Brain pericyte (primary cell): ENCODE measurements at places on chromosomes 5 and 9.

DNA sequence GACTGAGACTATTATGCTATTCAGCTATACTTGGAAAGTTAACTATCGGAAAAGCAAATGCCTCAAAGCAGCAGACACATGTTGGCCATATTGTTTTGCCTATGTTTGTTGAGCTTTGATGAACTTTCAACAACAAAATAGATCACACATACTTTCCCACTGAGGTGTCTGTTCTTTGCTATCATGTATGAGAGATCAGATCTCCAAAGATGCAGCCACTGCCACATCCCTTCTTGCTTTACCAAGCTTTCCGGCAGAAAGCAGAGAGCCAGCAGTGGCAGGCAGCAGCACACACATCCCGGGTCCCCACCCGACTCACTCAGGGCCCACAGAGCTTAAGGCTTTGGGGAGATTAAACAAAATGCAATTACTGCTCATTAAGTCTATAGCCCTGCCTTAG is 18.8 kb downstream of the ZBTB5 start:
- DNase-seq = no peak

DNA sequence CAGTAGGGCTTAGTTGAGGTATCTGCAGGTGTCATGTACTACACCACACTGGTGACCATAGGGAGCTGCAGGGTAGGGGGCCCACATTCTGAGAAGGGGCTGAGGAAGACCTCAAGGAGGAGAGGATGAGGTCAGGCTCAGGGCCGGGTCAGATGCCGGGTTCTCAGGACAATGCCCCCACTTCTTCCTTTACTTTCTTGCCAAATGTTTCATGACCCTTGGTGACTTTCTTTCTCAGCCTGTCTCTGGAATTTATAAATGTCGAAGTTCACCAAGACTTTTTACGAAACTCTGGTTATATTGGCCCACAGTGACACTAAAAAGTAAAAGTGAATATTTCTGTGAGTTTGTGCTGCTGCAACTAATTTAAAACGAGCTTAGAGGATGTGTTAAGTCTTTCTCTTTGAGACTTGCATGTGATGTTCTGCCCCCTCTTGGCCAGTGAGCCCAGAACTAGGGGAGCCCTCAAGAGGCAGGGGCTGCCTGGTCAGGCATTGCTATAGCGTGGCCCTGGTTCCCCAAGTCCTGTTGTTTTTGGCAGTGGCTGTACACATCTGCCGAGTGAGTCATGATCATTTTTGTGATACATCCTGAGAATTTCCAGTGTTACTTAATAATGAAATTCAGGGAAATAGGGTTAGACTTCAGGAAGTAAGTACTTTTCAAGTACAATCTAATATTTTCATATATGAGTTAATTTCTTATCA is 11.2 kb downstream of the ACO1 start:
- DNase-seq = peak; percentile 87

- DNase-seq = no peak
Measured at GRCh38 chr5:143495110-143495509, 91.6 kb upstream of the NR3C1 start.

DNA sequence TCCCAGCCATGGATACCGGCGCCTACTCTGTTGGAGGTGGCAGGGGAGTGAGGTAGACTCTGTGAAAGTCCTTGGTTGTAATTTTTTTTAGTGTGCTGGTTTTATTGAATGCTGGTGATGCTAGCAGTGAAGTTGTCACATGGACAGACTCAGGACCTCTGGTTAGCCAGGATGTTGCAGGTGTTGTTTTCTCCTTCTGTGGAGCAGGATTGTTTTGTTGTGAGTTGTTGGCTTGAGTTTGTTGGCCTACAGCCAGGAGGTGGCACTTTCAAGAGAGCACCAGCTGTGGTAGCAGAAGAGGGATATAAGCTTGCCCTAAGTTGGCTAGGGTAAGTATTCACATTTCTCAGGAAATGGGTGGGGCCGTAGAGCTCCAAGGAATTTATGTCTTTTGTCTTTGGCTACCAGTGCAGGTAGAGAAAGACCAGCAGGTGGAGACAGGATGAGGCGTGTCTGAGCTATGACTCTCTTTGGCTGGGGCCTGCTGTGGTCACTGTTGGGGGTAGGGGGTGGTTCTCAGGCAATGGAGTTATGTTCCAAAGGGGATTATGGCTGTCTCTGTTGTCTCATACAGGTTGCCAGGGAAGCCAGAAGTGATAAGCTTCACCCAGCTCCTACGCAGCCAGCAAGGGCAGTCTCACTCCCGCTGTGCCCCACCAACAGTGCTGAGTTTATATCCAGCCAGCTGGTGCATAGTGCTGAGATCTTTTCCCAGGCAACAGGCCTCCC is 248.7 kb downstream of the TAF11L14 start:
- peak; percentile 45 for DNase-seq

GRCh38 chr5:3391210-3391609 is 204.4 kb upstream of the IRX1 start:
- DNase-seq = no peak

DNA sequence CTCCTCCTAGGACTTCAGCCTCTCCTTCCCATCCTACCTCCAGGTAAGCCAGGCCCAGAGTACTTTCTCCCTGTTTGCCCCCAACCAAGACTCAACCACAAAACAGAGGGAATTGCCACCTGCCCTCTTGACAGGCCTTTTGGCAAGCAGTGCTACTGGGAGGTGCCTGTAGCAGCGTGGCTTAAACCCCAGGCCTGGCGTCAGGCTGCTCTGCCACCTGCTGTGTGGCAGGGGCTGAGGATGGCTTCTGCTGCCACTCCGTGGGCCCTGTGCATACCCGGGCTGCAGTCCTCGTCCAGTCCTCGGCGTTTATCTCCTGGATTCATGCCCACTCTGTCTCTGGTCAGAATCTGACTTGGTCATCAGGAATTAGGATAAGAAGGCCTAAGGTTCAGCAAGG is 163.1 kb downstream of the PAX5 start:
- no peak for DNase-seq

DNA sequence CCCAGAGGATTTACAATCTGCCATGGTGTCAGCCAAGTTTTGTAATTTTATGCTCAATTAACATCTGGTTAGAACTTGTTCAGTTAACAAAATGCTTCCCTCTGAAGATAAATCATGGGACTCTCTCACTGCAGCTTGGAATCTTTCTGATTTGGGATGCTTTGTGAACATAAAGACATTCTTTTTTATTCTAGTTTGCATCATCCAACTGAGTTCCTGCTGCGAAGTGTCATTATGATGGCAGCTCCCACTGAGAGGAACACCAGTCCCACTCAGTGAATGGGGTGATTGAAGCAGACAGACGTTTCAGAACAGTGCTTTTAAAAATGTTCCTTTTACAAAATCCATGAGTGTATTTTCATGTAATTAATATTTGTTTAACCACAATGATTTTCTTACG is 863.8 kb downstream of the TLE4 start:
- no peak for DNase-seq

DNA sequence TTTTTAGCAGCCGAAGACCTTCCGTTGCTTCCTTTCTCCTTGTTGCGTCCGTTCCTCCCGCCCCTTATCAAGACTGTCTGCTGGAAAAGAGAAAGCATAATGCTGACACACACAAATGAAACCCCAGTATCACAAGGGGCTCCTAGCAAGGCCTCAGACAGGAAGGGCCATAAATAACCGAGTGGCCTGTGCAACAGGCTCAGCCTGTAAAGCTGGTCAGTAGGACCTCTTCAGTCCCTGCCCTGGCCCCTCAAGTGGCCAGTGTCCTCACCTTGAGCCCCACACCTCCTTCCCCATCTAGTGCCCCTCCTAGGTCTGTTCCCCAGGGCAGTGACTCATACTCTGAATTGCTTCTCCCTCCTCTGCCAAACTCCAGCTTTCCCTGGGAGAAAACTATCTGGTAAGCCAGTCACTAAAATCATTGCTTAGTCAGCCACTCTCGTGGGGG is 174.6 kb upstream of the IL12B start:
- peak; percentile 30 for DNase-seq

DNA sequence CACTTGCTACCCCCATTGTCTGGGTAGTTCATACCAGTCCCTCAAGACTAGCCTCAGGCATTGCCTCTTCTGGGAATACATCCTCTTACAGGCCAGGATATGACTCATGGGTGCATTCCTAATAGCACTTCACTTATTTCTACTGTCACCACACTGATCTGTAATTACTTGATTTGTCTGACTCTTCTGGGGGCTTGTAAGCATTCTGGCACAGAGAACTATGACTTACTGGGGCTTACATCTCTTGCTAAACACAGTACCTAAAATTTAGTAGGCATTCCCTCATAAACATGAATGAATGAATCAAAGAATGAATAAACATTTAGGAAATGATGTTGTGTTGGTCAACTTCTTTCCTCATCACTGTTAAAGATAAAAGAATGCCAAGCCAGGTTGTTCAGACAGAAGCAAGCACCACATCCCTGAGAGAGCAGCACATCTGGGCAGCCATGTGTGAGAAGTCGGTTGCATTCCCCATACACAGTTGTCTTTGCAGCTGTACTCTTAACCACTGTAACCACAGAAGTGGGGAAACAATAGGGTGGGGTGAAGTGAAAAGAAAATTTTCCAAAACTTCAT is 27.6 kb downstream of the IL7R start:
- no peak for DNase-seq

DNA sequence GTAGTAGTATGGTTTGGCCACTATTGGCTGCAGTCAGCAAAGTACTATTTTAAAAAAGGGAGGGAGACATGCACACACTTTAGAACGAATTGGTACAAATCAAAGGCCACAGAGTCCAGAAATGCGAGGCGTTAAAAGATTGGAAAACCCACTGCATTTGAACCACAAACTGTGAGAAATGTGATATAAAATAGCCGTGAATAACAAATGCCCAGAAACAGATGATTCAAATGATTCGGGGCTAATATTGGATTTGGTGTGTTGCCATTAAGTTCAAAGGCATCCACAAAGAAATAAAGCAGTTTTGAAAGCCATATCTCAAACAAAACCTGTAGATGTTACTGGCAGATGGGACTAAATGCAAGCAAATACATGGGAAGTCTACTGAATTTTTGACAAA is 140.9 kb upstream of the HMHB1 start:
- DNase-seq = no peak

DNA sequence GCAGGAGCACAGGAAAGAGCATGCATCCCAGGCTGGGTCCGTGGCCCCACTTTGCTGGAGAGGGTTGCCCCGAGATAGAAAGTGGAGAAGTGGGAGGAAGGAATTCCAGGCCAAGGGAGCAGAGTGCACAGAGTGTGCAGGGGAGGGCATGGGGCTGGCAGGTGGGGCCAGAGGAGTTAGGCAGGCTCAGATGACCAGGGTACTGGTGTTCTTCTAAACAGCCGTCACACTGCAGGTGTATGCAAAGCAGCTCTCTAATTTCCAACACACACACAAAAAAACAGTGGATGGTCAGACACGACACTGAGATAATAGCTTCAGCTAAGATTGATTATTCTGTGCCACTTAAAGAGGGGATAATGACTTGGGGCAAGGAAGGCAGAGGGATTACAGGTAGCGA is 212.2 kb downstream of the MTRR start:
- DNase-seq = no peak

DNA sequence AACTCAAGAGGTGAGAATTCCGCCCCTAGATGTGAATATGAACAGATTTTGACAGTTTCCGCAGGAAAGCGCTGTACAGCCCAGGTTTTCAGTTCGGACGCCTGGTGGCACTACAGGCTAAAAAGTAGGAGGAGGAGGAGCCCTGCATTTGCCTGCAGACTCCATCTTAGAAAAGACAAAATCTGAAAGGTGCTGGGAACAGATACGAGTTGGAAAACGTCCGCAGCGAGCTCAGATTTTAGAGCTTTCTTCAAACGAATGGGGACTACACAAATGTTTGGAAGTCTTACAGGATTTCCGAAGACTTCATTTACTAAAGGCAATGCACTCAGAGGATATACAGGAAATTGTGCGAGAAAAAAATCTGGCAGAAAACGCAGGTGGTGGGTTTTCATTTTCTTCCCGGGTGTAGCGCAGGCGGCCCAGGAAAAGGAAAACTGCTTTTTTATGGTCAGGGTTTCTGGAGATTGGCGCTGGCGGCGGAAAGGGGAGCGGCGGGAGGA is 9.9 kb upstream of the PCDHB2 start:
- DNase-seq = no peak

DNA sequence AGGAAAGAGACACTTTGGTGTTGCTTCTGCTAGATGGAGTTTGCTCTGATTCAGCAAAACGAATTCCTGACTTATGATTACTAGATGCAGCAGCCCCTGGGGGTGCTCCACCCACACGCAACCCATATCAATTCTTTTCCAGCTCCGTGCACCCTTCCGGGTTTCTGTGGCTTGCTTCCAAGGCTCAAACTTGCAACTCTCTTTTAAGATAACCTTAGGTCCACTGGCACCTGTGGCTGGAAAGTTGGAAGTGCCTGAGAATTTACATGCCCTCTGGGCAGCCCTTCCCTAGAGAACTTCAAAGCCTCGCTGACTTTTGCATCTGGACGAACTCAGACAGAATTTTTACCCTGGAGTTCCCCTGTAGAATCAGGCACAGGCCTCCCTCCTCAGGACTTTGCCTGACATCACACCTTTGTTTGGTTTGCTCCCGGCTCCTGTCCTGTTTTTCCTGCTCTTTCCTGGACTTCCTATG is 224.9 kb downstream of the SNX18 start:
- DNase-seq = no peak

DNA sequence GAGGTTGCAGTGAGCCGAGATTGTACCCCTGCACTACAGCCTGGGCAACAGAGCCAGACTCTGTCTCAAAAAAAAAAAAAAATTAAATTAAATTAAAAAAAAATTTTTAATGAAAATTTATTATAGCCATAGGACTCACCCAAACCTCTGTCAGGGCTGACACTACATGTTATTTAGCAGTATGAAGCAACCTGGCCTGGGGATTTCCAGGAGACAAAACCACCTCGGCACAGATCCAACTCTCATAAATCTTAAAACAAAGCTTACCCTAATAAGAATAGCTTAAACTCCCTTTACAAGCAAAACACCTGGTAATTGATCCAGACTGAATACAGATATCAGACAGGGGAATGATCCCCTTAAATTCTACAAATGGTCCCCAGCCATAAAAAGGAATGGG is 38.4 kb downstream of the PPP1R2B start:
- no peak for DNase-seq

GRCh38 chr5:117999939-118000549 is 988.3 kb downstream of the DTWD2 start:
- DNase-seq = no peak

GRCh38 chr9:74282526-74283253 is 214.4 kb upstream of the RORB start:
- DNase-seq = no peak

- DNase-seq = no peak
Measured at GRCh38 chr5:95908799-95909198, 52.9 kb downstream of the ELL2 start.

DNA sequence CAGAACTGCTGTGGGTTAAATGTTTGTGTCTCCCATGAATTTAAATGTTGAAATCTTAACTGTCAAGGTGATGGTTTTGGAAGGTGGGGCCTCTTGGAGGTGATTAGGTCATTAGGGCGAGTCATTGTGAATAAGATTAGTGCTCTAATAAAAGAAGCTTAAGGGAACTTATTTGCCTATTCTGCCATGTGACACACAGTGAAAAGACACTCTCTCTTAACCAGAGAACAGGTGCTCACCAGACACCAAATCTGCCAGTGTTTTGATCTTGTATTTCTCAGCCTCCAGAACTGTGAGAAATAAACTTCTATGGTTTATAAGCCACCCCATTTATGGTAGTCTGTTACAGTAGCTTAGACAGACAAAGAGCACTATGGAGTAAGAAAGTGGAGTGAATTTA is 117.9 kb upstream of the SV2C start:
- no peak for DNase-seq

- DNase-seq = no peak
Measured at GRCh38 chr5:21919414-21920022, 933.6 kb downstream of the CDH12 start.
